Inflammatory macrophage treated with lipopolysaccharide for 1 hour (primary cell): ENCODE measurements at places on chromosomes 6 and 20.
A peak's percentile ranks its signal among the peaks of the same experiment; 100 is the strongest.

- no peak for DNase-seq
Observed at GRCh38 chr20:58398254-58398653, 9.2 kb downstream of the VAPB start.

GRCh38 chr20:51220293-51220706, 197.4 kb upstream of the KCNG1 start:
- peak; percentile 8 for DNase-seq

DNA sequence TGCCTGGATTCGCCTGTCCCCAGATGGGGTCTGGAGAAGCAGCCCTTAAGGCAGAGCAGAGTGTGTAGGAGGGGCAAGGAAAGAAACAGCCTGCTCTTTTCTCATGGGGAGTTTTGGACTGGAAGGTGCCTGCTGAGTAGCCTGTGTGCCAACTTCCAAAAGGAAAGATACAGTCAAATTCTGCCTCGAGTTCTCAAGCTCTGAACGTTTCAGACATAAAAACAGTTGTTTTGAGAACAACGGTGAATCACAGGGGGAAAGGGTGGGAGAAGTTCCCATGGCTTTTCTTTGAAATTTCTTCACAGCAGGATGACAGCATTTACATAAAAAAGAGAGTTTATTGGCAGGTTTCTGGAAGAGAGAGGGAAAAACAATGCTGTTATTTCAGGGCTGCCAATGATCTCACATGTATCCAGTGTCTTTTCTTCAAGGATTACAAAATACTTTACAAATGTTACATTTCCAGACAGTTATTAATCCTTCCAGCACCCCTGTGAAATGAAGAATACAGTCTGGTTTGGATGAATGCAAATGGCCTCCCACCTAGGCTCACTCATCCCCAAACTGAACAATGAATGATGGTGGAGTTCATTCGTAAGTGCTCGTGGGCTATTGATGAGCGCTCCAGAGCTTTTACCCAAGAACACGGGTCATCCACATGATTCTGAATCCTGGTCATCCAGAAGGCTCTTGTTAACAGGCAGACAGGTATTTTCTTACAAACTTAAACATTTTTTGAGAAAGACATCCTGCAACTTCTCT, 33.8 kb upstream of the ECI2 start:
- no peak for DNase-seq

DNA sequence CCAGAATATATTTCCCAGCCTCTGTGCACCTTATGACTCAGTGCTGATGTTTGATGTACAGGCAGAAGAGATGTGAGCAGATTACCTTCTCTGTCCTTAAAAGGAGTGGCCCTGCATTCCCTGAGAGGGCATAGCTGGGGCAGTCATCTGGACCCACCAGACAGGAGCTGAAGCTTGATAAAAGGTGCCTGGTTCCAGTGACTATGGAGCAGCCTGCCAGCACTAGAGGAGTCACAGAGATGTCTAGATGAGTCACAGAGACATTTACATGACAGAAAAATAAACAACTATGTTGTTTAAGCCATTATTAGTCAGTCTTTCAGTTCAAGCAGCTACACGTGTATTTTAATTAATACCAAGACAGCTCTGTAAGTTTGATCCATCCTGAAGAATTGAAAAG, 237.1 kb upstream of the MOCS1 start:
- no peak for DNase-seq

GRCh38 chr20:22716821-22717351, 132.5 kb upstream of the FOXA2 start:
- DNase-seq, result no peak

- no peak for DNase-seq
Observed at GRCh38 chr6:154301086-154301625, 55.4 kb downstream of the IPCEF1 start.

GRCh38 chr6:73177221-73177944, 47.9 kb downstream of the KHDC1L start:
- DNase-seq, result no peak

- DNase-seq, result peak; percentile 18
Observed at GRCh38 chr20:35135867-35136586, 11.1 kb downstream of the EDEM2 start.

DNA sequence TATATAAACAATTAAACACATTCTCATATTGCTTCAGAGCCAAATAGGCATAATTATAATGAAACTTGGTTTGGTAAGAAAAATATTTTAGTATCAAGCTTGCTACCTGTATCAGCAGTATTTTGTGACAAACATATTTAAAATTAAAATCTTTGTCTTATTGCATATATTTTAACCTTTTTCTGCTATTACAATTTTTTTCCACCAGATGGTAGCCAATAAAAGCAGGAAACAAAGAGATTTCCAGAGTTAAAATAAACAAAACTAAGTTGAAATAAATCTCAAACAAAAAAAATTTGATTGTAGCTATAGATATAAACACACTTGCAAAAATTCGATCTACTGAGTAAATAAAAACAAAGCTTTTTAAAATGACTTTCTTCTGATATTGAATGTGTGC, 491.3 kb upstream of the GJE1 start:
- DNase-seq, result no peak

DNA sequence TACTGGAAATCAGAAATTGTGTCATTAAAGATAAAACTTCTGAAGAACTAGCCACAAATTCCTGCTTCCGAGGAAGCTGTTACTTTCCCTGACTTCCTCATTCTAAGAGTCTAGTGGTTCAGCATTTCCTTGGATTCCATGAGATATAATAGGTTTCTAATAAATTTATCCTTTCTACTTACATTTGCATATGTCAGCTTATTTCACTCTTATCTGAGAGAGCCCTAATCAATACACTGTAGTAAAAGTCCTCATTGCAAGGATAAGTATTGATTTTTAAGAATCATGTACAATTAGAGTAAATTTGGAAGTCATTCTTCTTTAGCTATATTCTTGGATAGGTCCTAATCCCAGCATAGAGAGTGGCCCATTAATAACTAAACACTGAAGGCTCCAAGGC, 16.9 kb upstream of the THEMIS start:
- DNase-seq, result no peak

GRCh38 chr20:62571669-62572344, 70.5 kb upstream of the SLCO4A1 start:
- DNase-seq, result no peak

DNA sequence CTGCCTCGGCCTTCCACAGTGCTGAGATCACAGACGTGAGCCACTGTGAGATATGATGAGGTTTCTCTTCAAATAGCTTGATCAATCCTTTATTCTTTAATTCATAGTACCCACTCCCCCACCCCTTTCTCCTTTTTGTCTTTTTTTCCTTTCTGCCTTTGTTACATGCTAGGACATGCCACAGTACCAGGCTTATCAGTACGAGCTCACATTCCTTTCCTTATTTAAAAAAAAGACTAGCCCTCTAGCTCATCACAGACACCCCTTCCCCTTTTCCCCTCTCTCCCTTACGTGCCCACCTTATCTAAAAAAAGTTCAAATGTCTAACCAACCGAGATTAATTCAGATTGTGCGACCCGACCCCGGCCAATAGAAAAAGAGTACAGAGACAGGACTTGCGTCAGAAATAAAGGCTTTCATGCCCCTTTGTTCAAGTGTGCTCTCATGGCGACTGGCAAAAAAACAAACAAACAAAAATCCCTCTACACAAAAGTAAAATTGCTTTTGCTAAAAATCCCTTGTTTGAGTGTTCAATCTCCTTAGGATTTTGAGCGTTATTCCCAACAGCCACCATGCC, 49.2 kb downstream of the MRAP2 start:
- no peak for DNase-seq

GRCh38 chr20:42740226-42740870, 449.4 kb downstream of the PTPRT start:
- no peak for DNase-seq

DNA sequence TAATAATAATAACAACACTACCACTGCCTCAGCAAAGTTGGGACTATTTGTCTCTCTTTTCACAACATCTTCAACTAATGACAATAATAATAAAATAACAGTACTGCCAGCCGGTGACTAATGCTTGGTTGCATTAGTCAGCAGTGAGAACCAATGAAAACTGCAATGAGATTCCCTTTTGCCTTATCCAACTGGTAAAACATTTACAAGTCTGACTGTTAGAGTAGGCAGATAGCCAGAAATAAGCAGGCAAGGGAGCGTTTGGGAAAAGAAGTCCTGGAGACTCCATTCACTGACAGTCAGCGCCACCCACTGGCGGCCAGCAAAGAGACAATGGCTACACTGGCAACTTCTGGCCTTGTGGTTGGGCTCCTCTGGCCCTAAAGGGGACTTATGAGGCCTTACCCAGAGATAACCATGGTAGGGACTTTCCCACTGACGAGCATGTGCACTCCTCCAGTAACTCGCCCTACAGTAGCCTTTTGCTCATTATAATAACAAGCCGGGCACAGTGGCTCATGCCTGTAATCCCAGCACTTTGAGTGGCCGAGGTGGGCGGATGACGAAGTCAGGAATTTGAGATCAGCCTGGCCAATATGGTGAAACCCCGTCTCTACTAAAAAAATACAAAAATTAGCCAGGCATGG, 3.4 kb upstream of the NSFL1C start:
- DNase-seq, result peak; percentile 68

GRCh38 chr6:91288741-91289140, 701.9 kb upstream of the MAP3K7 start:
- no peak for DNase-seq

DNA sequence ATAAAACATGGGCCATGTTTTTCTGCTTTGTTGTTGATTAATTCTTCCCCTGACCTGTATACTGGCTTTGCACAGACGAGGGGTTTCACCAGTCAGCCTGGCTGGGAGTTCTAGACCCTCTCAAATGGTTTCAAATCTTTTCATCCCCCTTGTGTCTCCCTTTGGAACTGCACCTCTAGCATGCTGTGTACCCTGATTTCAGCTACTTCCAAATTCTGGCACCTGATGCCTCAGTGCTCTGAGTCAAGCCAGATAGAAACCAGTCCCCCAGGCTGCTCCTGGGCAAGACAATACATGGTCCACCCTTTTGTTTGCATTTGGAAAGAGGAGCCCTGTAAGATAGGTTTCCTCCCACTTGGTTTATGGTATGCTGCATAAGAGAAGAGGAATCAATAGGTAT, 290.2 kb downstream of the BTBD3 start:
- DNase-seq, result peak; percentile 12

GRCh38 chr20:53216856-53217576, 244.9 kb downstream of the TSHZ2 start:
- peak; percentile 47 for DNase-seq

GRCh38 chr20:50292591-50293283, 102.1 kb downstream of the CEBPB start:
- peak; percentile 97 for DNase-seq

DNA sequence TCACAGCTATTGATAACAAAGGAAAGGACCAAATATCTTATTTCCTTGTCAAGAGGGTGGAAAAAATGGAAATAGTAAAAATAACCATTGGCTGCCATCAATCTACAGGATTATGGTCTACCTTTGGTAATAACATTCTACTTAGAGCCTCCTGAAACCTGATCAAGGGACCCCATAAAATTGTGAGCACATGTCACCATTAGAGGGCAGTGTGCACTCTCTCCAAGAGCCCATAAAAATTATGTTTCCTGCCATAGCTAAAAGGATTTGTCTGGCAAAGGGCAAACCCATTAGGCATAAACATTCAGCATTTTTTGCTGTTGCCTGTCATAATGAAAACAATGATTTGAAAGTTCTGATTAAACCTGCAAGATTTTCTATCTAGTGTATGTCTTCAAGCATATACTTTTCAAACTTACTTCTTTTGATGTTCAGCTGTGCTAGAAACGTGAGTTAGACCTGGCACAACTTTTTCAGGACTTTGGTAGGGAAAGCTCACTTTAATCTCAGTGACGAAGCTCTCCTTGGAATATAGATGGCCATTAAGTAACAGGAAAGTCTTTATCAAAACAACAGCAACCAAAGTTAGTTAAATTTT, 120.7 kb upstream of the ZFP64 start:
- peak; percentile 69 for DNase-seq

GRCh38 chr6:81774542-81774941, 22.1 kb upstream of the TENT5A start:
- DNase-seq, result no peak

DNA sequence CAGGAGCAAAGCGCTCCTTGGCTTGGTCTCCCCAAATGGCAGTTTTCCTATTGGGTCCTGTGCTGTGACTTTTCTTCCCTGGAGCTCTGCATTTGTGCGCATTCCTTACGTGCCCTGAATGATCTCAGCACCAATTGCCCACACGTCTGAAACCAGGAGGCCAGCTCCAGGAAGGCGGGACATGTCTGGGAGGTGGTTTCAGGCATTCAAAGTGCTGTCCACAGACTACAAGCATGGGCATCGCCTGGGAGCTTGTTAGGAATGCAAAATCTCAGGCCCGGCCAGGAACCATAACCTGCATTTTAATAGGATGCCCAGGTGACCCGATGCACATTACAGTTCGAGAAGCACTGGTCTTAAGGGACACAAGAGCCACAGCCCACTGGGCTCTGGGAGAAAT, 239.6 kb downstream of the ANKRD60 start:
- no peak for DNase-seq

- no peak for DNase-seq
Observed at GRCh38 chr6:55694148-55694547, 115.2 kb upstream of the HMGCLL1 start.

GRCh38 chr6:137033828-137034227, 10.9 kb downstream of the IL20RA start:
- no peak for DNase-seq

GRCh38 chr6:125806813-125807212, 16.1 kb downstream of the NCOA7 start:
- no peak for DNase-seq

DNA sequence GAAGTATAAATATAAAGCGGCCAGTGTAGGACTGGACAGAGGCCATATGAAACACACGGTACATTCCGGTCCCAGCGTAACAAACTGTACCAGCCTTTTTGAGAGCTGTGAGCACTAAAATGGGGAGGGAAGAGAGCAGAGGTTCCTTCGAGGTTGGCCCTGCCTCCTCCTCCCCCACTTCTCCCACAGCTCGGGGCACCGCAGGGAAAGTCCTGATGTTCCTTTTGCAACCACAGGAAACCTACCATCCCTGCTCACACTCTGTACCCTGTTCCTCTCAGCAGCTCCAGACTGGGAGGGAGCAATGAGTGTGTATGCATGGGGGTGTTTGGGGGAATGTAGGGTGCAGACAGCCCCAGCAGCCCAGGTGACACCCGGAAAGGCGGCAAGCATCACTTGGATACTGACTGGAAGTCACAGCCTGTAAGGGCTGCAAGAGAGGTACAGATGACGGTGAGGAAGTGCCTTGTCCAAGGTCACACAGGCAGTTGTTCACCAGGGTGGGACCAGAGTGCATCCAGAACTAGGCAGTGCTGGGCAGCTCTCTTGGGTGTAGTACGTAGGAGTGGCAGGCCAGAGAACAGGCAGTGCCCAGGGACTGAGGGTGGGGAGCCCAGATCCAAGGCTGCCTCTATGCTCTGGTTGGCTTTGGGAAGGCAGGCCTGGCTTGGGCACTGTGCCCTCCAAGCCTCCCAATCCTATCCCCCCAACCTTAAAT, 11.0 kb upstream of the ARMC12 start:
- peak; percentile 97 for DNase-seq

DNA sequence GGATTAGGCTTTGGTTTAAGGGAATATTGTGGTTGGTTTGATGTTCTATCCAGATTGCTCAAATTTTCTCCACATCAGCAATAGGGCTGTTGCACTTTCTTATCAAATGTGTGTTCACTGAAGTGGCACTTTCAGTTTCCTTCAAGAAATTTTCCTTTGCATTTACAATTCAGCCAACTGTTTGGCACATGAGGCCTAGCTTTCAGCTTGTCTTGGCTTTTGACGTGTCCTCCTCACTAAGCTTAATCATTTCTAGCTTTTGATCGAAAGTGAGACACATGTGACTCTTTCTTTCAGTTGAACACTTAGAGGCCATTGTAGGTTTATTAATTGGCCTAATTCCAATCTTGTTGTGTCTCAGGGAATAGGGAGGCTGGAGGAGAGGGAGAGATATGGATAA, 104.8 kb downstream of the FLRT3 start:
- no peak for DNase-seq
